HAP-1 (cell line): ENCODE measurements at places on chromosomes 3 and 15.

GRCh38 chr15:91517491-91518200 lies 335.9 kb upstream of the SLCO3A1 start:
- DNase-seq: no peak

GRCh38 chr3:425079-425478 lies 228.5 kb downstream of the CHL1 start:
- no peak for DNase-seq

DNA sequence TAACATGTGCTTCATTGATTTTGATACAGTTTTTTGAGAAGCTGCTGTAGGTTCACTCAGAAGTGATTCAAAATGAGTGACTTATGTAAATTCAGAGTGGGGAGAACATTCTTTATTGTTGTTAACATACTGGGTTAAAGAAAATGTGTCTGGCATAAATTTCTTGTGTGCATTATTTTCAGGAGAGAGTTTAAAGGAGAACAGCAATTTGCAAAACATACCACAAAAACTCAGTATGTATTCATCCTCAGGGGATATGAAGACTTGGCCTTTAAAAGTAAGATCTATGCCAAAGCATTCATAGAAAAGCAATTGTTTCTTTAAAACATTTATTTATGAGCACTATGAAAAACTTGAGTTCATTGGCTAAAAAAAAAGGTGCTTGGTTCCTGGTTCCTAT lies 1089.8 kb downstream of the ROBO2 start:
- DNase-seq: no peak

- no peak for DNase-seq
Observed at GRCh38 chr3:188729422-188729821, 442.3 kb upstream of the TPRG1 start.

DNA sequence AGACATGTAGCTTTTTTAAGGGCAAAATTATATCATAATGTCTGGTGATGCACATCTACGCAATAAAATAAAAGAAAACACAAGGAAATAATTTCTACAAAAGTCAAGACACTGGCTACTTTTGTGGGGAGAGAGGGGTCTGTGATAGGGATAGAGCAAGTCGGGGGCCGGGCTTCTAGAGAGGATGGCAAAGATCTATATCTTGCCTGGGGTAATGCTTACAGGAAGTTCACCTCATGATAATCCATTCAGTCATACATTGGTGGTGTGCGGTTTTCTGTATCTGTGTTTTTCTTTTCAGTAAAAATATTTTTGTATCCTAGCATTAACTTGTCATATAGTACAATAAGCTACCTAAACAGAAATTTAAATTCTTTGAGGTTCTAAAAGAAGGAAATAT lies 178.8 kb downstream of the ARRDC4 start:
- DNase-seq: no peak

DNA sequence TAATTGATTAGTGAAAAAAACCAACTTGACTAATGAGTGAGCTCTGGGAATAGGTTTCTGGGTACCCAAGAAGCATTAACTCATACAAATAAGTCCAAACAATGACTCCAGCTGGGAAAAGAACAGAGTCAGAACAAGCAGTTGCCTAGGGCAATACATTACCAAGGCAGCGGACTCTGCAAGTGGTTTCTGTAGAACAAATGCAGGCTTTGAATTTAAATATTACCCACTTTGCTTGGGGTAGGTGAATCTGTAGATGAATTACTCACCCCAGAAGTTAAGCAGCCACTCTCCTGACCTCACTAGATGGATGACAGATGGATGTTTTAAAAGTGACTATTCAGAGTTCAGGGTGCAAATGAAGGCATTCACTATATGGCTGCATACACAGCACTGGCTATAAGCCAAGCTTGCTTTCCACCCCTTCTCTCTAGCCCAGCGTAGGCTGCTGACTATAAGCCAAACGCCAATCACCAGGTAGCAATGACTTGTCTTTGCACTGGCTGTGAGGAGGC lies 73.1 kb upstream of the BHLHE40 start:
- DNase-seq: peak; percentile 69

DNA sequence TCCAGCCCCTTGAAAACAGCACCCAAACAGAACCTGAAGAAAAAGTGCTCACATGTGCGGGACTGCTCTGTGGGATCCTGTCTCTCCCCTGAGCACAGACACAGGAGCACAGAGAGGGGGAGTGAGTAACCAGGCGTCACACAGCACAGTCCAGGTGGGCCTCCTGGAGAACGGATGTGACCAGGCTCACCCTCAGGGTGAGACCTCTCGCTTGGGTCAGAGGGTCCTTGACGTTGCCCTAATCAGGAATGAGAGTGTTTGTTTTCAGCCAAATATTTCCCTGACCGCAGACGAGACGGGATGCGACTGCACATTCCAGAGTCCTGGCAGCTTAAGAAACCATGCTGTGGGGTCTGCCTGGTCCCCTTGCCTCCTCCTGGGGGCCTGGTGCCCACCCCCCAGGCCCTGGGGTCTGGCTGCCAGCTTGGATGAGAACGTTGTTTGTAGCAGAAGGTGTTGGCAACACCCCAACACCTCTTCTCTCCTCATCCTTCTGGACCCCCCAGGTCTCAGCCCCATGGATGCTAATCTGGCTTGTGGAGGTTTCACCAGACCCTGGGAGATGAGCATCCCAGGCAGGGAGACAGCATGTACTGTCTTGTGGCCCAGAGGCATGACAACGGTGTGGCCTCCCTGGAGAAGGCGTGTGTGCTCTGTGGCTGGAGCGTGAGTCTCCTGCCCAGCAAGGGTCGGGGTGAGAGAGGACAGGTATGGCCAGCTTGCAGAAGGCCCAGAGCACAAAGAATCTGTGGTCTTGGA lies 42.1 kb upstream of the SLC6A6 start:
- DNase-seq: no peak

GRCh38 chr3:51891242-51892039 lies 11.7 kb downstream of the IQCF1 start:
- DNase-seq: no peak

- no peak for DNase-seq
Observed at GRCh38 chr3:196237203-196237602, 20.9 kb downstream of the SLC51A start.

DNA sequence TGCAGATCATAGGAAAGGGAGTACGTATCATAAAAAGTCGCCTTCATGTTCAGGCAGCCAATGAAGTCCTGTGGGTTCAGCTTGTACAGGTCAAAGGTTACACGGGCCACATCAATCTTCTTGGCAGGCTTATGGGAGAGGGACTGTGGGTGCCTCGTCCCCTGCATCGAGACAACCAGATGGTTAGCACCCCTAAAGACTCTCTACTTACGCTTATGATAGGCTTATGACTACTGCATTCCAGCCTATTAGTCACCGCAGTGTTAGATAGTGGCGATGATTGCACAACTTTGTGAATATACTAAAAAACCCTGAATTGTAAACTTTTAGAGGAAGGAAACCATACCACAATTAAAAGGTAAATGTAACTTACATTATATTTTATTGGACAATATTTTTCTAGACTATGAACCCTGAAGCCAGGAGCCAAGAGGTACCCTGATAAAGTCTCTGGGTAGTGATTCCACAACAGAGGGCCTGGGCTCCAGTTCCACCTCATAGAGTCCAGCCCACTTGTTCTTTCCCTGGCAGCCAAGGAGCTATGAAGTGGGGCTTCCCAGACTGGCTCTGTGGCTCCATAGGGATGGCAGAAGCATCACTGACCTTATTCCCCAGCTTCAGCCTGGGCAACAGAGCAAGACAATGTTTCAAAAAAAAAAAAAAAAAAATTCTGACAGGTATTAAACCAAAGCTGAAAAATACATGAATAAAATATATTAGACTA lies 2.5 kb upstream of the FANCD2 start:
- DNase-seq: no peak

- no peak for DNase-seq
Observed at GRCh38 chr3:100214574-100214964, 46.2 kb upstream of the TBC1D23 start.

DNA sequence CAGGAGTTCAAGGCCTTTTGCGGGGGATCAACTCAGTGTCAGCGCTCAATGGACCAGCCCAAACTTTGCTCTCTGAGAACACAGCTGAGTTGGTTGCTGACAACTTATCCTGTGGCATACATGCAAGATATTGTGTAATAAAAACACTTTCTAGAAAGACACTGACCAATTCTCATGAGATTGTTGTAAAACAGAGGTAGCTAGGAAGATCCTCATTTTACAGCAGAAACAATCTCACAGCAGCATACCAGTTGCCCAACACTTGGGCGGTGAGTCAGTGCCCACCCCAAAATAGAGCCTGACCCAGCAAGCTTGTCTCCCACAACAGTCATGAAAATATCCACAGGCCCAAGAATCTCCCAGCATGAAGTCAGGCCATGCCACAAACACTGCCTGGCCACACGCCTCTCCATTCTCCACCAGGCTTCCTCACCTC lies 18.2 kb downstream of the KLHL6 start:
- DNase-seq: no peak

GRCh38 chr15:75034615-75035014 lies 11.2 kb downstream of the PPCDC start:
- no peak for DNase-seq

- peak; percentile 81 for DNase-seq
Observed at GRCh38 chr3:78204977-78205376, 1165.1 kb downstream of the ROBO2 start.

DNA sequence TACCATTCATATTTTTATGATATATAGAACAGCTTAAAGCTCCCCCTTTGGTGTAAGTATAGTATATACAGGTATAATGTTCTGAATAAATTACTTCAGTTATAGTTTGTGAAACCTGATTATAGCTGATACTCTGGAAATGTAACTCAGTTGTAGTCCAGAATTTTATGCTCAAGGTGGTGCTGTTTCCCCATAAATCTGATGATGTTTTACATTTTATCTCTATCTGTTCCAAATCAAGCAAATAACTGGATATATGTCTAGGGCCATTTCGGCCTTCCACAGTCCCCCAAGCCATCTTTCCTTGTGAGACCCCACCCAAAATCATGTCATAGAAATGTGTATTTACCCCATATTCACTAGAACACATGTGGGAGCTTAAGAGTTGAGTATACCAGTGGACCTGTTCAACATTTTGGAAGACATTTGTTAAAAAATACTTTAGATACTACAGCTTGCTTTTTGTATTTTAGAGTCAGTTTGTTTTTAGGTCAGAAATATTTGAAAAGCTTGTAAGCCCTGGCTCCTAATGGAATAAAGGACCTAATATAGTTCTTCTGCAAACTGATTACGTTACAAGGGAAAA lies 107.1 kb downstream of the ATG7 start:
- peak; percentile 20 for DNase-seq

- no peak for DNase-seq
Observed at GRCh38 chr3:45605534-45605933, 11.0 kb downstream of the LIMD1 start.

- DNase-seq: no peak
Observed at GRCh38 chr15:37903919-37904625, 30.4 kb upstream of the TMCO5A start.

DNA sequence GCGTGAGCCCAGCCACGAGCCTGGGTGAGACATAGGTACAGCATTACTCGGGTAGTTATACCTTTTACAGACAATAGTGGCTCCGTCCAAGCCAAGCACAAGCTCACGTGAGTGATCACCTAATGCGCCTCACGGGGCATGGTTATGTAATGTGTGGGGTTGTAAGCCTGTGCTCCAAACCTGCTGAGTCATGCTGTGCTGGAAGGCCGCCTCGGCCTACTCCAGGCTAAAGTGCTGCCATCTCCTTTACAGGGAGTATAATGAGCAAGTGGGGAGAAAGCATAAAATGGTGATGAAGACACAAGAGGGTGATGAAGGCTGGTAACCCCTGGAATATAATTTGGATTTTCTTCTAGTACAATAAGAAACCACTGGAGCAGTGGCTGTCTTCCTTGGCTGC lies 175.8 kb upstream of the STT3B start:
- no peak for DNase-seq

DNA sequence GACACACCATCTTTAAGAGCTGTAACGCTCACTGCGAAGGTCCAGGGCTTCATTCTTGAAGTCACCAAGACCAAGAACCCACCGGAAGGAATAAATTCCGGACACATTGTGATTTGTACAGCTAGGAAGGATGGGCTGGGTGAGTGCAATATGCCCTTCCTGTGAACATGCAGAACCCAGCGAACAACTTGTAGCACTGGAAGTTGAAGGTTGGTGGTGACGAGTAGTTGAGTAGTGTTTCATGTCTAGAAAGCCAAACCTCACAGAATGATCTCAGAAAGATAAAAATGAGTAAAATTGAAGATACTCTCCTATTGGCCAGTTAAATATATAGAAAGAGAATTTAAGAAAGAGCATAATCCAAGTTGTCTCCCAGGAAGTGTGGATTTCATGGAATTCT lies 462.2 kb upstream of the CFAP20DC start:
- DNase-seq: no peak

DNA sequence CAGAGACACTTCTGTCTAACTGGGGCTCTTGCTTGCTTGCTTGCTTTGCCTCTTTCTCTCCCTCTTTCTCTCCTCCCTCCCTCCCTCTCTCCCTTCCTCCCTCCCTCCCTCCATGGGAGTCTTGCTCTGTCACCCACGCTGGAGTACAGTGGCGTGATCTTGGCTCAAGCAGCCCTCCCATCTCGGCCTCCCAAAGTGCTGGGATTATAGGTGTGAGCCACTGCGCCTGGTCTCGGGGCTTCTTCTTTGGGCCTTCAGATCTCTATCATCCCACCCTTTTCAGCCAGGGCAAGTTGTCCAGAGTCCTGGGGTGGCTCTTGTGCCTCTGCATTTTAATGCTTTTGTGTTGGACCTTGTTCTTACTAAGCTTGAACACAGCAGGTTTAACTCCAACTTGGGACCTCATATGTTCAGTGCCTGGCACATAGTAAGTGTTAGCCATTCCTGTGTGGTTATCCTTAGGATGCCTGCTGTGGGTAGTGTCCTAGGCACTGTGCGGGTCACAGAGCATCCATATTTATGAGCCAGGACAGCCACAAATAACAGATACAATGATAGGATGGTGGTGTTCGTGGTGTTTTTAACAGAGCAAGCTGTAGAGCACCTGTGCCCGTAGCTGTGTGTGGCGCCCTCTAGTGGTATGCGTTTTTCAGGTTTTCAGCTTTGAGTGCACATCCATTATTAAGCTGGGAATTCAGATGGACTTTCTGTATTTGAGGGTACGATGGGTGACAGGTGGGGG lies 75.1 kb downstream of the CCK start:
- DNase-seq: peak; percentile 86

DNA sequence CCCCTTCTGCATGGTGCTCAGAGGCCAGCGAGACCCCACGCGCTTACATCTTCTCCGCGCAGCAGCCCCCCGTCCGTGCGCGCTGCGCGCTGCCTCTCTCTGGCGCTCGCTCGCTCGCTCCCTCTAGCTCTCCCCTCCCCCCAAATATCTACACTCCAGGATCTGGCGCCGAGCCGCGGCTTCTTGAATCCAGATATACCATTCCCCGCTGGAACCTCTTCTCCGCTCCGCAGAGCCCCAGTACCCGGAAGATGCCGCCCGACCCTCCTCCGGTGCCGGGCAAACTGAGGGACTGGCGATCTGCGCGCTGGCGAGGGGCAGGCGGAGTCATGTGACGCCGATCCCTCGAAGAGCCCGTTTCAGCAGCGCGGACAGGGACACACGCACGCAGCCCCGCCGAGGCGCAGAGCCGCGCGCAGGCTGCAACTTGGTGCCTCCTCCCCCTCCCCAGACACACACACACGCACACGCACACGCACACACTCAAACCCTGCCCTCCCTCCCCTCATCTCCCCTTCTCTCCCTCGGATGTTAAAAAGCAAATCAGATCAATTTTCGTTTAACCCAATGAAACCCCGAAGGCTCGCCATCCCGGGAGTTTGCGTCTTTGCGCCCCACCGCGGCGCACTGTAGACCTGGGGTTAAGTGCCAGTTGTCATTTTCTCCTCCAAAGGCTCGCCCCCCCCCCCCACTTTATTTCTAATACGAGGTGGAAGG lies at the start of gene RASGRF1:
Gene RASGRF1, minus strand, starts transcription at position 294 of the 717 bp plus-strand sequence. Its CDS starts 282 bp downstream, at position 12.
- peak; percentile 22 for DNase-seq
